Camera-type eye (tissue), 1 donor: ENCODE measurements at places on chromosomes 12 and 14. TPM values are rescaled to one million over a fixed set of nuclear protein-coding genes. Genes with fewer than 3 reads are reported as not detected.

The SLC7A7 gene
- total RNA-seq, result 4.1 TPM

The TNFAIP2 gene
- total RNA-seq, result 42.7 TPM

The KCNK10 gene
- total RNA-seq, result 1.3 TPM

The STXBP6 gene
- 13.9 TPM for total RNA-seq

The RNASE1 gene
- 65.1 TPM for total RNA-seq

The CNTN1 gene
- 159 TPM for total RNA-seq

The CLEC6A gene
- 0.27 TPM for total RNA-seq

The NDRG2 gene
- 113 TPM for total RNA-seq

The SLCO1A2 gene
- 0.05 TPM for total RNA-seq

The CCDC184 gene
- total RNA-seq, result 4.4 TPM
